Fibroblast of skin of left quadriceps (primary cell): ENCODE measurements at places on chromosomes 11 and 22.

DNA sequence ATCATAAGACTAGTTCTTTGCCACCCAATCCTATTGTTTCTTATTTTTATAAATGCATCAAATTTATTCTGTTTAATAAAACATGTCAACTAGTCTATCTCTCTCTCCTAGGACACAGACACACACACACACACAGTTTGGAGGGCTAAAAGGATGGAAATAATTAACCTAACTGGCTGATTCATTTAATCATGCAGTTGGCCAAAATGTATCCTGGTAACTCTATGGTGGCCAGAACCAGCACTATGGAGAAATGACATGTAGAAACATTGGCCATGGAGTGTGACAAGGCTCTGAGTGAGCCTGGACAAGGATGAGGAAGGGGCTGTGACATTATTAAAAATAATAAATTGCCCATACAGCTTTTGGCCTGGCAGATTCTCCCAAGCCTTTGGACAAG is 64.1 kb downstream of the CLPB start:
- no peak for DNase-seq

- no peak for DNase-seq
Measured at GRCh38 chr11:27573024-27573423, 66.5 kb upstream of the LIN7C start.

GRCh38 chr11:34189191-34189590 is 83.8 kb downstream of the NAT10 start:
- no peak for DNase-seq

- no peak for DNase-seq
Measured at GRCh38 chr11:5291207-5291838, 10.4 kb downstream of the OR51B4 start.

- no peak for DNase-seq
Measured at GRCh38 chr22:19194766-19195536, 16.4 kb upstream of the SLC25A1 start.

DNA sequence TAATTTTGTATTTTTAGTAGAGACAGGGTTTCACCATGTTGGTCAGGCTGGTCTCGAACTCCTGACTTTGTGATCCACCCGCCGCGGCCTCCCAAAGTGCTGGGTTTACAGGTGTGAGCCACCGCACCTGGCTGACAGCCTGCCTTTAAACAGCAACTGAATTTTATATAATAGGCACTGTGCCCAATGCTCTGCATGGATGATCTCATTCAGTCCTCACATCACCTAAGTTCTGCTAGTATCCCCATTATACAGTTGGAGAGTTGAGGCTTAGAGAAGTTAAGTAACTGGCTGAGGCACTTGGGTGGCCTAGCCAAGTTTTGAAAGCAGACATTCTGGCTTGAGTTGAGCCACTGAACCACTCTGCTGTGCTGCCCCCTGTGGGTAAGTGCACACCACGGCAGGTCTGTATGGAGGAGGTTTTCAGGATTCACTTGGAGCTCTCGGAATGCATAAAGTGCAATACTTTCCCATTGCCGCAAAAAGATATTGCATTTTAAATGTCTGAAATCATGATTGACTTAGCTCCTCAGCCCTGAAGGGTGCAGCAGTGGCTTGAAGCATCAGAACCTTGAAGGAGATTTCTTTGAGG is 112.4 kb downstream of the LDLRAD3 start:
- no peak for DNase-seq

DNA sequence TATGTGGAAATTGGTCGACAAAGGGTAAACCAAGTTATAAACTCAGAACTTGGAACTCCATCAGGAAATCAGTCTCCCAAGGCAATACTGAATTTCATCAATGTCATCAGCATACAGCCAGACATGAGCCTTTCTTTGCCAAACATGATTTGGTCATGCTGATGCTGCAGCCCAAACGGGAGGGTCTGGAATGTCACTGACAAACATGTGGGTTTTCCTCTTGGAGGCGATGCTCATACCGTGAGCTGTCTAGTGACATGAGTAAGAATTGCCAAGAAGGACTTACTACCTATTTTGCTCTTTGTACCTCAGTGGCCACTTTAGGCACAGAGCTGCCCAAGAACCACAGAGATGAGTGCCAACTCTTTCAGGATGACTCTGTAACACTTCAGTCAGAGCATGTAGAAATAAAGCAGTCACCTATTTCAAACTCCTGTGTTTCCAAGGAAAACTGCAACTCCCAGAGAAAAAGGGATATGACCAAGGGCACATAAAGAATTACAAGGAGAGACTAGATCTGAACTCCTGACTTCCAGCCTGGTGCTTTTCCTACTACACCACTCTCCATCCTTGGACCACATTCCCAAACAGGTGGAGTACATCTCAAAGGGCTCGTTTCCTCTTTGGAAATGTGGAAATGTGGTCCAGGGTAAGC is 24.3 kb upstream of the MRGPRX2 start:
- no peak for DNase-seq

DNA sequence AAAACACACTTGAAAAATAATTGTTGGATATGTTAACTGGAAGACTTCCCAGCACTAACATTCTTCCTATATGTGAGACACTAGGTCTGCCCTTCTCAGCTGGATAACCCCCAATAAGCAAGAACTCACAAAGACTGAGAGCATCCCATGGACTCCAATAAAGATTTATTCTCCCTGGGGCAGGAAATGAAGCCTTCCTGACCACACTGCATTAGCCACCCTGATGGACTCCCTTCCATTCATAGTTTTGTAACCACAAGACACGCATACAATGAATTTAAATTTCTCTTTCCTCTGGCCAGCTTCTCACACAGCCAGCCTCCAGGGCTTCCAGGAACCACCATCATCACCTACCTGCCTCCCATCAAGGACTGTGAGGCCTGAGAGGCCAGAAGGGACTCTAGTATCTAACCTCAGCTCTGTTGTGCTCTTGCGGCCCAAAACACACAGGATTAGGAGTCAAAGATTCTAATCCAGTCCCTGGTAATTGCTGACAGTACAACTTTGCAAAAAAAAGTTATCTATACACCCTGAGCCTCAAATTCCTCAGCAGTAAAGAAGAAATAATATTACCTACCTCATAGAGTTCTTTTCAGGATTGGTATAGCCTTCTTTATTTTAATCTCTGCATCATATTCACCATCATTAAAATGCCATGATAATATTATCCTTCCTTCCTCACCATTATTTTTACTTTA is 45.6 kb upstream of the GDPD4 start:
- DNase-seq = peak; percentile 93

GRCh38 chr11:66318600-66318970 is 1.7 kb upstream of the CD248 start:
- DNase-seq = no peak

- DNase-seq = no peak
Measured at GRCh38 chr11:70844387-70844786, 408.0 kb downstream of the SHANK2 start.

GRCh38 chr11:127524618-127525017 is 524.0 kb upstream of the KIRREL3 start:
- no peak for DNase-seq

DNA sequence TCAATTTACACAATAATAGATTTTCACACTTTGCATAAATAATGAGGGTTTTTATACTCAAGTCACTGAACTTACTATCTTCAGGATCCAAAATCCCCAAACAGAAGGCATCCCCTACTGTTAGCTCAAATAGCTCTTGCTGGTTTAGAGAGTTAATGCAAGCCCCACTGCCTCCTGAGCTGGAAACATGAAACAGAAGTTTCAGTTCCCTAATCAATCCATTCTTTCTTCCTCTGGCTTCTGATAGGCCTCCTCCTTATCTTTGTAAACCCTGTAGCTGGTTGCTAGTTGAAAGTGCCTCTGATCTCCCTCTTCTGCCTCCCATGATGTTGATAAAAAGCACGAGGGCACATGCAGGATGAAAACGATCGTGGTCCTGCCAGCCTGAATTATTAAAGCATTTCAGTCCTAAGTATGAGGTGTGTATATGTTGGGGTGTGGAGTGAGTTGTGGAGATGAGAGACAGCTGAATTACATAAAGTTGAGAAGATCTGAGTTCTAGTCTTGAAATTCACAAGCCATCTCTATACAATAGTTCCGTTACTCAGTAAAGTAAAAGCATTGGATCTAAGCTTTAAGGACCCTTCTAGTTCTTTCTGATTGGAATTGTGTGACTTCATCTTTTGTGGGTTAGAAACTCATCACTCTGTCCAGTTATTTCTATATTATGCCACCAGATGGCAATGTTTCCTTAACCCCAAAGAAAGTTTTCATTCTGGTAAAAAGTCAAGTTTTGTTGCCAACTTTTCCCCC is 35.0 kb upstream of the EHF start:
- peak; percentile 60 for DNase-seq

DNA sequence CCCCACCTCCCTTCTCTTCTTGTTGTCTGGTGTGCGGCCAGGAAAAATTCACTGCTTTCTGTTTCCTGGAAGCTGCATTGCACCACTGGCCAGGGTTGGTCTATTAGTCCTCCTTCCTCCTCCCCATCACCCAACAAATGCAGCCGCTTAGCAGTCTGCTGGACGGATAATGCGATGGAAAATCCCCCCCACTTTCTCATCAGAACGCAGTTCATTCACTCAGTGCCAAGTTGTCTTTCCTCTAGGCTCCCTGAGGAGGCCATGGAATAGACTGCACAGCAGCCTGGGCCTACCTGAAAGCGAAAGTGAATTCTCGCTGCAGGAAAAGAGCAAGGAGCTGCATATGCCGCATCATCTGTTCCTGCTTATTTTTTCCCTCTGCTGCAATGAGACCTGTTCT is 513.6 kb downstream of the METTL15 start:
- peak; percentile 45 for DNase-seq

GRCh38 chr22:32897400-32897799 is 95.9 kb downstream of the TIMP3 start:
- no peak for DNase-seq

DNA sequence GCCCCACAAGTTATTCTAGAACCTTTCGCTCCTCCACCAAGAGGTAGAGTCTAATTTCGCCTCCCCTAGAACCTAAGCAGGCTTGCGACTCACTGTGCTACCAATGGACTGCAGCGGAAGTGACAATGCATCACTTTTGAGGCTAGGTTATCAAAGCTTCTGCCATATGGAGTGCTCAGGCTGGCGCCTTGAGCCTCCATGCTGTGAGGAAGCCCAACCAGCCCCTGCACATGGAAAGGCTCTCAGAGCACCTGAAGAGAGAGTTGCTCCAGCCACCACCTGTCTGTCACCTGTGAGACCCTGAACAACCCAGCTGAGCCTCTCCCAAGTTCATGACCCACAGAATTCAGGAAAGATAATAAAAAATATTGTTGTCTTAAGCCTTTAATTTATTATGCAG is 29.3 kb upstream of the CBX7 start:
- DNase-seq = no peak

DNA sequence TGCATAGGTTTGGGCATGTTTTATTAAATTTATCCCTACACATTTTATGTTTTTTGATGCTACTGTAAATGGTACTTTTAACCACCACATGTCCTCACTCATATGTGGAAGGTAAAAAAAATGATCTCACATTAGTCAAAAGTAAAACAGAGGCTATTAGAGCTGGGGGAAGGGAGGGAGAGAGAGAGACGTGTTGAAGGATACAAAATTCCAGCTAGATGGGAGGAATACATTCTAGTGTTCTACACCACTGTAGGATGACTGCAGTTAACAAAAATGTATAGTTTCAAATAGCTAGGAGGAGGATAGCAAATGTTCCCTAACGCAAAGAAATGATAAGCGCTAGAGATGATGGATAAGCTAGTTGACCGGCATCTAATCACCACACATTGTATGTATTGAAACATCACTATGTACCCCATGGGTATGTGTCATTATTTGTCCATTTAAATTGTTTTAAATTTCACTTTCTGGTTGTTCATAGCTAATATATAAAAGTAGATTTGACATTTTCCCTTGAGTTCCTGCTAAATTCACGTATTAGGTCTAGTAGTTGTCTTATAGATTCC is 9.9 kb upstream of the GNB1L start:
- peak; percentile 30 for DNase-seq

- no peak for DNase-seq
Measured at GRCh38 chr11:43010042-43010441, 301.8 kb upstream of the API5 start.

GRCh38 chr11:65355013-65355775 is 643 bp downstream of the TIGD3 start:
- DNase-seq = no peak
